ENCODE measurements at places on chromosomes 11 and 22.

DNA sequence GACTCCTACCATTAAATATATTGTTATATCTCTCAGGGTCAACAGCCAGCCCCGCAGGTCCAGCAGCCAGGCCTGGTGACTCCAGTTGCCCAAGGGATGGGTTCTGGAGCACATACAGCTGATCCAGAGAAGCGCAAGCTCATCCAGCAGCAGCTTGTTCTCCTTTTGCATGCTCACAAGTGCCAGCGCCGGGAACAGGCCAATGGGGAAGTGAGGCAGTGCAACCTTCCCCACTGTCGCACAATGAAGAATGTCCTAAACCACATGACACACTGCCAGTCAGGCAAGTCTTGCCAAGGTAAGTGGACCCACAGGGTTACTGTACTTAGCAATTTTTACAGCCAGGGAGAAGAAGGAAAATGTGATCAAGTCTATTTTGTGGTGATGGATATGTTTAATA lies 35.1 kb downstream of the EP300 start:
- no peak for DNase-seq

- DNase-seq: no peak
These were observed 49.7 kb downstream of the CCDC34 start for GRCh38 chr11:27313157-27313821.

DNA sequence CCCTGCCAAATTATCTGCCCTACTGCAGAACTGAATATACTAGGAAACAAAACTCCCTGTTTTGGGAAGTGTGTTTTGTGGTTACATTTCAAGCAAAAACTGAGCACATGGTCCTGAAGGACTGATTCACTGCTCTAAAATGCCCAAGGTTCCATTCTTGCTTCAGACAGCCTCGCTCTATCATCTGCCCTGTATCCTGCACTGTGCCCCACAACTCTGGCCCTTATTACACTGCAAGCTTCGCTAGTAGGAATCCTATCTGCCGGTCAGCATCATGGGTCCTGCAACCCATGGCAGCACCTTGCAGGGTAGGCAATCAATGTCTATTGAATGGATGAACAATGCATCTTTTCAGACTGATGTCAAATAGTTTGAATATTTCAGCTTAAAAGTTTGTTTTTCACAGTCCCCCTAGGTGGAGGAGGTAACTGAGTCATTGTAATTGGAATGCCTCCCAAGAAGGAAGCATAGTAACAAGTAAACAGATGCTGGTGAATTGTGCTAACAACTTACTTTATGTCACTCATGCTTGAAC lies 21.3 kb downstream of the LAYN start:
- DNase-seq: no peak

DNA sequence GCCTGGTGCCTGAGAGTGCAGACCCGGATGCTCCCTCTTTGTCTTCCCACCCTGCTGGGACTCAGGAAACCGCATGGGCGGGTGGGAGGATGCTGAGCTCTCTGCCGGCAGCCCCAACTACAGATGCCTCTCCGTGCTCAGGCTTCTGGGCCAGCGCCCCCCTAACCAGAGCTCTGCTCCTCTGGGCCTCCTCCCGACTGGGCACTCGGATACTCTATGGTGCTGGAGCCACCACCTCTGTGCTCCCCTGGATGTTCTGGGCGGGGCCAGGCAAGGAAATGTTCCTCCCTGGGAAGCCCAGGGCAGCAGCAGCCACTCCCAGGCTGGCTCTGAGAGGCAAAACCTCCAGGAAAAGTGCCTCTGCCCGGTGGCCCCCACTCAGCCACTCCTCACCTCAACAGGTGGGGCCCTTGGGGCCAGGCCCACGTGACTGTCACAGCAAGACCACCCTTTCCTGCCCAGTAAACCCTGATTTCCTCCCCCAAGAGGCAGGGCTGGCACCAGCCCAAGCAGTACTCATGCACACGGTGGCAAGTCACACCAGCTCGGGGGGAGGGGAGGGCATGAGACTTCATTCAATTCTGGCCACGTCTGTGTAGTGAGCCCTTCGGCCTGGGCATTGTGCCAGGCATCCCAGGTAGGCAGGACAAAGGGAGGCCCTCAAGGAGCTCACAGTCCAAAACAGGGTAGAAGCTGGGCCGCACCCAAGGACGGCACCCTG lies 54.7 kb upstream of the TCF20 start:
- DNase-seq: no peak

GRCh38 chr11:83613767-83614121 lies 327.6 kb upstream of the CCDC90B start:
- DNase-seq: no peak

- DNase-seq: no peak
These were observed 134.3 kb downstream of the SNX19 start for GRCh38 chr11:130781931-130782330.

GRCh38 chr11:88367310-88367709 lies 29.8 kb upstream of the CTSC start:
- DNase-seq: no peak

DNA sequence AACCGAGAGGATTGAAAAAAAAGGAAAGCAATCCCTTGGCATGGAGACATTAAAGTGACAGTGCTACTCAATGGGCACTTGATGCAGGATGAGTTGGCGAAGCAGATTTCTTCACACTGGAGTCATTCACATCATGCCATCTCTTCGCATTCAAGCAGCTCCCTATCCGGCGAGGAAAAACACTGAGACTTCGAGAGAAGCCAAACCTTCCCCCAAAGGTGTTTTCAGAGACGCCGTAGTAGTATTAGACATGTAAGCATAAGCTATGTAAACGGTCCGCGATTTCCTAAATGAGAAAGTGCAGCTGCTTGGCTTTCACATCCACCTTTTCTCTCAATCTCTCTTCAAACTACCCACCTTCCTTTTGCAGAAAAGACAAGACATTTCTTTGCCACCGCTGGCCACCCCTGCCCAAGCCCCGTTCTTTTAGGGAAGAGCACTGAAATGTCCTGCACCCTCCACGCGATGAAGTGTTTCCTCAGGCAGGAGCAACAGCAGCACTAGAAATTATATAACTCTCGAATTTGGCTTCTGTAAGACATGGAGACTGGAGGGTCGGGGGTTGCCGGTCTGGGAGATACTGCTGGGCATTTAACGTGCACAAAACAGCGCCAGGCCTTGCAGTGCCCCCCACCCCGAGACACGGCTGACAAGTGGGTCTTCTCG lies at the start of gene DLG2:
Gene DLG2, minus strand, starts transcription at position 13 of the 666 bp plus-strand sequence.
- DNase-seq: no peak

- no peak for DNase-seq
These were observed 29.9 kb downstream of the SERPINH1 start for GRCh38 chr11:75591966-75592365.

- DNase-seq: no peak
These were observed 6.5 kb downstream of the ASCL2 start for GRCh38 chr11:2263724-2264360.

DNA sequence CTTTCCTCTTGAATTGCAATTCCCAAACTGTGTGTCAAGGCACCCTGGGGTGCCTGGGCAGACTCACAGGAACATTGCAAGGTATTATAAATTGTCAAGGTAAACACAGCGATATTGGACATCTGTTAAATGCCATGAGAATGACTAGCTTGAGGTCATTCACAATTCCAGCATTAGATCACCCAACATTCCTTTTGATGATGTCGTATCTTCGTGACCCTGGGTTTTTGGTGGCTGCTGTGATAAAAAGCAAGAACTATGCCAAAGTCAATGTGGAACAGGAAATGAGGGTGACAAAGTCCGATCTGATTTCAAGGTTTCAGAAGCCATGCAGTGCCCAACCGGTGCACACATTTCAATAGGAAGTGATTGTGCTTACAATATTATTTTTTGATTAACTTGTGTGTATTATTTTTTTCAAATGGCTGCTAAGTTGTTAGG lies 458.4 kb downstream of the MIAT start:
- no peak for DNase-seq

- no peak for DNase-seq
These were observed 107.3 kb downstream of the RPS6KA4 start for GRCh38 chr11:64466115-64466718.

- DNase-seq: no peak
These were observed 42.6 kb downstream of the ACER3 start for GRCh38 chr11:76903325-76903724.

DNA sequence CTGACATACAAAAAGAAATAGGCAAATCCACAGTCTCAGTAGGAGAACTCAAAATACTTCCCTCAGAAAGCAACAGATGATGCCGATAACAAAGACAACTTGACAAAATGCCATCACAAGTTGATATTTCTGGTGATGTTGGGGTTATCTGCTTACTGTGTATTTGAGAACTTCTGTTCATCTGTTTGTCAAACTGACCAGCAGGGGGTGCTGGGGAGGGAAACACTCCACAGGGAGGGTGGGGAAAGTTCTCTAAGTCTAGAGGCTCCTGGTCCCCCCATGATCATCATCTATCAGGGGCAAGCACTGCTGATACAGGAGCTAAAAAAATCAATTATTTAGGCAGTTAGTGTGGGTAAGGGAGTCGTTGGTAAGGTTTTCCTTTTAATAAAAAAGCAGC lies 19.2 kb downstream of the GLYATL1 start:
- DNase-seq: no peak

DNA sequence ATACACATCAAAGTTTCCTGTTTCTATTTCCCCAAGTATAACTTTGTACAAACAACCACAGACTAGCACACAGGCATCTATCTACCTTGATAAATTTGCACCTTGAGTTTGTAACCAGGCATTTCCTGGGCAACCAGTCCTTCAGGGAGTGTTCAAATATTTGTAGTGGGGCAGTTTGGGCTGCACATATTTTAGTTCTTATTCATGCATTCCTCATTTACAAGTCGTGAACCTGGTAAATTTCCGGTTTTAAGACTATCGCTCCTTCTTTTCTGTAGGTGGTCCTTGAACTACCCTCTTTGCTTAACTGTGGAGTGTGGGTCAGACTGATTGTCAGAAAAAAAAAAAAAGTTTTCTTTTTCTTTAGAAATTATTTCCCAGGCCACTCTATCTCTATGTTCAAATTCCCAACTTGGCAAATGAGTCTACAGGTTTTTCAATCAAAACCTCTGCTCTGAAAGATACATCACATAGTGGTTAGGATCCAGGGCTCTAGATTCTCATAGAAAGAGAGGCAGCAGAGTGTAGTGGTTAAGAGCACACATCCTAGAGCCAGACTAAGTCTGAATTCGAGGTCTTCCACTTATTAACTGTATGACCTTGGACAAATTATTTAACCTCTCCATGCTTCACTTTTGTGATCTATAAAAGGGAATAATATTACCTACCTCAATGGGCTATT lies 201.5 kb downstream of the SOX6 start:
- DNase-seq: no peak

- DNase-seq: no peak
These were observed 24.3 kb upstream of the PKNOX2 start for GRCh38 chr11:125140233-125140632.

DNA sequence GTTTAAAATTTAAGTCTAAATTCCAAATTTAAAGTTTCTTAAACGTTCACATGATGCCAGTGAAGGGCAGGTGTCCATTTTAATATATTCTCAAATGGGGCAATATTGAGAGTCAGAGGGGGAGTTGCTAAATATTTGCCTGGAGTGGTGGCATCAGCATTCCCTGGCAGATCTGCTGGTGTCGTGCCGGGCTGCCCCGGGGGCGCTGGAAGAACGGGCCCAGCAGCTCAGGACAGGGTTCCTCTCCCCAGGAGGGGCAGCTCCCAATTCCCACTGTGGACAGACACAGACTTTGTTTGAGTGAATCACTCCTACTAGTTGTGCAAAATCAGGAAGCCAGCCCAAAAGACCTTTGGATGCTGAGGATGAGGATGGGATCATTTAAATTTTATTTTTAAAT lies 468.7 kb upstream of the B3GAT1 start:
- no peak for DNase-seq

DNA sequence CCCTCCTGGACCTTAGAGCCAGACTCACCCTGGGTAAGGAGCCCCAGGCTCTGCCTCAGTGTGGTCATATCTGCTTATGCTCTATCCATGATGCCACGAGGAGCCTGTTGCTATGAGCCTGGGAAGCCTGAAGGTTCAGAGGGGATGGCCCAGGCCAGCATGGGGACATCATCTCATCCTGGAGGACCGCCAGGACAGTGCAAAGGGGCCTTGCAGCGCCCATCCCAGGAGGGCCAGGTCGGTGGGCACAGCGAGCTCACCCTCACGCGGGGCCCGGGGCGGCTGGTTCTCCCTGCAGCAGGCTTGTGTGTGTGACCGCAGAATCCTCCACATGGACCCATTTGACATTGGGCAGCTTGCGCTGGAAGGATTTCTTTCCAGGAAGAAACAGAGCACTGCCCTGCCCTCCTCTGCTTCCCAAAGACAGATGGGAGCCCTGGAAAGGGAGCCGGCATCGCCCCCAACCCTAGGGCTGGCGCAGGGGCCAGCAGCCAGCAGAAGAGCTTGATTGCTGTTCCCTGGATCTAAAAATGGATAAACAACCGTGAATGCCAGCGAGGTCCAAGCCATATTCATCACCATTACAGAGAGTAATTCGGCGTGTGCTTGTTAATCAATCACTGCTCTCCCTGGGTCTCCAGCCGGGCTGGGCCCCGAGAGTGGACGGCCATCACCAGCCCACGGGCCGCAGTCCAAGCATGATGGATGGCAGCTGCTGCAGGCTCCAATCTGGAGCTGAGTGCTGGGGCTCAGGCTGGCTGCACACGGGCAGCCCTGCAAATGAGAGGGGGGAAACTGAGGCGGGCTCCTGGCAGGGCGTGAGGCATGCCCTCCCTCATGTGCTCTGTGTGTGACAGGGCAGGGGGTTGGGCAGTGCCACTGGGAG lies 739.7 kb downstream of the BRD1 start:
- no peak for DNase-seq

DNA sequence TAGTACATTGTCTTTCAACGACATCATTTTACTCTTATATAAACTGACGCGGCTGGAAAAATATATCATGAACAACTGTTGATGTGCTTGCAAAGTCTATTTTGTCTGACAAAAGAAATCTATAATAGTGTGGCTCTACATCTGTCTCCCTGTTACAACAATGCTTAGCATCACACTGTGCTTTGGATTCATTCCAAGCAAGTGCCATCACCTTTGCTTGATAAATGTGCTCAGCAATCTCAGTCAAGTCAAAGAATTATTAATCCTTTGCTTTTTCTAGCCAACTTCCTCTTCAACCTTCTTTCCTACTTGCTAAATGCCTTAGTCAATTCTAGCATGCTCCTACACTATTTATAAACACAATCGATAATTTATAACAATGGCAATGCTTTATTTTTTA lies 140.5 kb downstream of the FCHSD2 start:
- no peak for DNase-seq

GRCh38 chr22:22773979-22774604 lies 113.5 kb upstream of the IGLL5 start:
- no peak for DNase-seq

GRCh38 chr11:62694455-62695167 lies 5.3 kb upstream of the LRRN4CL start:
- no peak for DNase-seq

All from NCI-H1436 treated with DMSO at 0.1 percent for 48 hours (cell line).